ENCODE measurements at places on chromosomes 4 and X. TPM values are rescaled to one million over a fixed set of nuclear protein-coding genes. Genes with fewer than 3 reads are reported as not detected.

GRCh38 chr4:150940123-150940522 lies 75.0 kb downstream of the LRBA start:
- DNase-seq: no peak

DNA sequence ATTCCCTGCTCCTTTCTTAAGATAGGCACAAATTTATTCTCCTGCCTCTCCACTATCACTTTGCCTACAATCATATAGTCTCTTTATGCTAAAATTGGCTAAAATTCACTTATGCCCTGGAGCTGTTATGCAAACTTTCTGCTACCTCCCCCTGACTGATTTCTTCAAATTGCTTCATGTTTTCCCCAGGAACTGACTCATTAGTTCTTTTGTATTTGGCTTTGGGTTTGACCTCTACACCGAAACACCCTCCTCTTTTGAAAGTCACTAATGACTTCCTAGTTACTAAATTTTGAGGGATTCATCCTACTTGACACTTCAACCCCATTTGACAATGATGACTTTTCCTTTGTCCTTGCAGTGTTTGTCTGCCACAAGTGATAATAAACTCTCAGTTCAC lies 222.6 kb downstream of the NDST4 start:
- DNase-seq: no peak

- no peak for DNase-seq
Observed at GRCh38 chrX:21990832-21991231, 41.3 kb upstream of the PHEX start.

DNA sequence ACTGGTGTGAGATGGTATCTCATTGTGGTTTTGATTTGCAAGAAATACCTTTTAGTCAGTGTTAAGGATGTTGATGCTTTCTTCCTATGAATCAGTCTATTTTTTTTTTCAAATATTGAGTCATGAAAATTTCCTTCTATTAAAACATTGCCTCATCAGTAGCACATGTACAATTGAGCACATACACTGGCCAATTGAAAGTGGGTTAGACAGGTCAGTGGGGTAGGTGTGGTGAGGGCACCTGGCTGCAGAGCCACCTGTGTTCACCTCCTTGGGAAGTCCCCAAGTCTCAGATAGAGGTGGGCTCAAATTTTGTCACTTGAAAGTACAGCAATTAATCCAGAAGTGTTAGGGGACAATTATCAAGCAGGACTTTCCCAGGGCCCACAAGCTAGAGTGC lies 243.7 kb downstream of the SPRY1 start:
- no peak for DNase-seq

DNA sequence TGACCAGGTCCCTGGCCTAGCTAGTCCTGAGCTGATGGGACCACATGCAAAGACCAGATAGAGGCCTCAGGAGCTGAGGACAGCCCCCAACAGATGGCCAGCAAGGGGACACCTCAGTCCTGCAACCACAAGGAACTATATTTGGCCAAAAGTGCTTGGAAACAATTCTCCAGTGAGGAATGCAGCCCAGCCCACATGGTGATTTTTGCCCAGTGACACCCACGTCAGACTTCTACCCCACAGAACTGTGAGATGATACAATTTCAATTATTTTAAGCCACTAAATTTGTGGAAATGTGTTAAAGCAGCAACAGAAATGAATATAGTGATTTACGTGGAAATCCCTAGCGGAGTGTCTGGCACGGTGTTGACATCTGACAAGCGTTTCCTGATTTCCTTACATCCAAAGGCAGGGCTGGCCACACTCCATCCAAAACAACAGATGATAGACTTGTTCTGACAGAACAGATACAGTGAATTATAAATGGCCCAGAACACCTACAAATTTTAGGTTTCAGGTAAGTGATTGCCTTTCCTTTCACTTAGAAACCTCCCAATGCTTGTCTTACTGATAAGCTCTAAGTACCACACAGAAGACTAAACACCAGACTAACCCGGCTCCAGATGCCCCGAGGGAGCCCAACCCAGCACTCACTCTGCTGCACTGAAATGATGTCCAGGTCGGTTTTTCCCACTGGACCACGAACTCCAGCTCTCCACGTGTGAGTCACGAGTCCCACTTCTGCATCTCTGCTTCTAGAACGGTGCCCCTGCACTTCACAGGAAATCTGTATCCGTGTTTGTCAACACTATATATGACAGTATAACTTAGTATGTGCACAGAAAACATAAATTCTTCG lies 5.8 kb downstream of the AFAP1 start:
- DNase-seq: no peak

Gene HEPH
- total RNA-seq: 20.3 TPM

Measured in heart left ventricle (tissue), 16 donors.